Gastrocnemius medialis (tissue), 4 donors: ENCODE measurements at places on chromosomes 4 and X.

GRCh38 chrX:69429339-69430015 lies 74.6 kb upstream of the NALF2 start:
- no peak for DNase-seq

DNA sequence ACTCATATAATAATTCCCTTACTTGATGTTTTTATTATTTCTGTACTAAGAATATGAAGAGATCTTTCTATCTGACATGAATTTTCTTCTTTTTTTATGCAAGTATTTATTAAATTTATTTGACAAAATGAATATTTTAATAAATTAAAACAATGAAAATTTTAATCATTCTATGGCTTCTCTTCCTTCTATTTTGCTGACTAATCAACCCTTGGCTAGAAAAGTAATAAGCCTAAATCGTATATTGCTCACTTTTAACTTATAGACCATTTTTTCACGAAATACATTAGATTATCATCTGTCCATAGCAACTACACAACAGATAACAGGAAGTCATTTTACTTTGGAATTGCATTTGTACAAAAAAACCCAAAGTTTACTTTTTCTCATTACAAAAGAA lies 38.6 kb downstream of the PRSS12 start:
- DNase-seq, result no peak

- DNase-seq, result no peak
Observed at GRCh38 chr4:85555206-85555605, 80.3 kb downstream of the ARHGAP24 start.

GRCh38 chr4:91758487-91758886 lies 545.3 kb upstream of the GRID2 start:
- DNase-seq, result no peak

DNA sequence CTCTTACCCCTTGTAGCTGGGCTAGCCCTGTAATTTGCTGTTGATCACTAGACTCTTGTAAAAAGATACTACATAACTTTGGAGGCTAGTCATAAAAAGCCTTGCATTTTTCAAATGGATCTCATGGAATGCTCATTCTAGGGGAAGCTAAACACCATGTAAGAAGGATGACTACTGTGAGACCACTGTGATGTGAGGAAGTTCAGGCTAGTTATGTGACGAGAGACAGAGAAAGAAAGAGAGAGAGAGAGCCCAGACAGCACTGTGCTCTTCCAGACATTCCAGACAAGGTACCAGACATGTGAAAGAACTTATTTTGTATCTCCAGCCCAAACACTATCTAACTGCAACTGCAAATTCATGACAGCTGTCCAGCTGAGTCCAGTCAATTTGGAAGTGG lies 404.6 kb upstream of the PITX2 start:
- no peak for DNase-seq

DNA sequence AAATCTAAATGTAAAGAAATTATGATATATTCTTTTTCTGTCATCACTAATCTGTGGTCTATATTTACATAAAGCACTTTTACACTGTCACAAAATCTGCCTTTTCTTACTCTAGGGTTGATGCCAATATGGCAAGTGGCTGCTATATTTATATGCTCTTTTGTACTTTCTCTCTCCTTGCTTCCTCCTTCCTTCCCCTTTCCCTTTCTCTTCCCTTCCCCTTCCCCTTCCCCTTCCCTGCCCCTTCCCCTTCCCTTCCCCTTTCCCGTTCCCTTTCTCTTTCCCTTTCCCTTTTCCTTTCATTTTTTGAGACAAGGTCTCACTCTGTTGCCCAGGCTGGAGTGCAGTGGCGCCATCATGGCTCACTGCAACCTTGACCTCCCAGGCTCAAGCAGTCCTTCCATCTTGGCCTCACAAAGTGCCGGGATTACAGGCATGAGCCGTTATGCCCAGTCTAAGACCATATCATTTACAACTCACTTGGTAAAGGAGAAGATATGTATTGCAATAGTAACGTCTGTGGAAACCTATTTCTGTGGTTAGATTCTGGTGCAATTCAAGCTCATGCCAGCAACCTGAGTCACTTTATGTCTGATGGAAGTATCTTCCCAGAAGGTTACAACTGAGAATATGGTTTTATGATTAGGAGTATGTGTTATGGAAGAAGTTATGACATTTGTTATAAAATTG lies 13.9 kb upstream of the PLAC8 start:
- no peak for DNase-seq

DNA sequence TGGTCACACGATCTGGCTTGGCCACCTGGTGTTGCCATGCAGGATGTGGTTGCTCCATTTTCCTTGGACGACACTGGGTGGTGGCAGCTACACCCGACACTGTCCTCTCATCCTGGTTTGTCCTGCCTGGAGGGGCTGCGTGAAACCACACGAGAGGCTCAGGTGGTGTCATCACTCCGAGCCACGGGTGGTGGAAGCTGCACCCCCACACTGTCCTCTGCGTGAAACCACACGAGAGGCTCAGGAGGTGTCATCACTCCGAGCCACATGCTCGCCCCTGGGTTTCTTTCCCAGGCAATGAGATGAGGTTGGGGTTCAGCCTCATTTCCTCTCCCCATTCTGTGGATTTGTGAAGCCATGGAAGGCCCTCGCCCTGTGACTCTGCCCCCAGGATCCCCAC lies 34.3 kb downstream of the WFS1 start:
- no peak for DNase-seq

- DNase-seq, result no peak
Observed at GRCh38 chrX:19883878-19884277, 3.5 kb downstream of the SH3KBP1 start.

DNA sequence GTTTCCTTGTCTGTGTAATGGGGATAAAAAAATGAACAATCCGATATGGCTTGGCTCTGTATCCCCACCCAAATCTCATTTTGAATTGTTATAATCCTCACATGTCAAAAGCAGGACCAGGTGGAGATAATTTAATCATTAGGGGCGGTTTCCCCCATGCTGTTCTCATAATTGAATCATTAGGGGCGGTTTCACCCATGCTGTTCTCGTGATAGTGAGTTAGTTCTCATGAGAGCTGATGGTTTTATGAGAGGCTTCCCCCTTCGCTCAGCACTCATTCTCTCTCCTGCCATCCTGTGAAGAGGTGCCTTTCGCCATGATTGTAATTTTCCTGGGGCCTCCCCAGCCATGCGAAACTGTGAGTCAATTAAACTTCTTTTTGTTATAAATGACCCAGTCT lies 633.5 kb downstream of the RAPGEF2 start:
- no peak for DNase-seq
